ENCODE measurements at places on chromosomes 1 and 21. TPM values are rescaled to one million over a fixed set of nuclear protein-coding genes. Genes with fewer than 3 reads are reported as not detected.
A peak's percentile ranks its signal among the peaks of the same experiment; 100 is the strongest.

GRCh38 chr1:199573047-199573446, 454.5 kb upstream of the NR5A2 start:
- no peak for DNase-seq

DNA sequence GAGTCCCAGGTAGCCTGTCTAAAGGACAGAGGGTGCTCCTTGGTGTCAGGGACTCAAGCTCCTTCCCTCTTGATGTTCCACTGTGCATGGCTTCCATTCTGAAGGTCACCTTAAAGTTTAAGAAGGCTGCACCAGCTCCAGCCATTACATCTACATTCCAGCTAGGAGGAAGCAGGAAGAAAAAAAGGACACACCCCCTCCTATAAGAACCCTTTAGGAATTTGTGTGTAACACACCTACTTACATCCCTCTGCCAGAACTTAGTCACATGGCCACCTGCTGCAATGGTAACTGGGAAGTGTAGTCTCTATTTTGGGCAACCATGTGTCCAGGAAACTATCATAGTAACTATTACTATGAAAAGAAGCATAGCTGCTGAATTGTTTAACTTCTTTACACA, 161.6 kb upstream of the KLHDC7A start:
- no peak for DNase-seq

The PPOX gene
- 24.1 TPM for total RNA-seq

GRCh38 chr1:23539698-23540266, 8.7 kb upstream of the E2F2 start:
- DNase-seq: peak; percentile 90

GRCh38 chr1:161913482-161914140, 110.1 kb downstream of the OLFML2B start:
- no peak for DNase-seq

- no peak for DNase-seq
These were observed 272.3 kb downstream of the ADGRL2 start for GRCh38 chr1:82073071-82073470.

DNA sequence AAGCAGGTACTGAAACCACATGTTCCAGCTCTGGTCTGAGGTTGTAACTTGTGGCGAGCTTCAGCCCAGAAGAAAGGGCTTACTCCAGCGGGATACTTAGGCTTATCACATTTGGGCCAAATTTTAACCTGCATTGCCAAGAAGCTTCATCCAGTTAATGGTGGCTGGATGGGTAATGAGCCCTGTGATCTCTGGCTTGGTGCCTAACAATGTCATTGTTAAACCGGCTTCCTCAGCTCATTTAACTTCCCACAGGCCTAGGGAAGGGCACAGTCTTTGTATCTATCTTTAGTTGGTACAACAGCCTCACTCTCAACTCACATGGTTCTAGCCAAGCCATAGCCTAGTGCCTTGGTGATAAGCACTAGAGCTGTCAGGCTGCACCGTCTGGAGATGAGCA, 43.6 kb upstream of the CCDC190 start:
- no peak for DNase-seq

DNA sequence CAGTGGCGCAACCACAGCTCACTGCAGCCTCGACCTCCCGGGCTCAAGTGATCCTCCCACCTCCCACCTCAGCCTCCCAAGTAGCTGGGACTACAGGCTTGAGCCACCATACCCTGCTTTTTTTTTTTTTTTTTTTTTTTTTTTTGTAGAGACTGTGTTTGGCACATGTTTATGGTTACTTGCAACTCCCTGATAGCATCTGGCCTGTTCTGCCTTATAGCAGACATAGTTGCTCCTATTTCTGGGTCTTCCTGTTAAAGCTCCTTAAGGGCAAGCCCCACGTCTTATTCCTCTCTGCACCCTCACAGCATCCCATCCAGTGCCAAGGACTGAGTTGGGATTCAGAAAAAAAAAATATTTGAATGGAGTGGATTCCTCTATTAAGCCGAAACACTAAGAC, 17.1 kb upstream of the CNR2 start:
- DNase-seq: no peak

- no peak for DNase-seq
These were observed 37.1 kb upstream of the ARF1 start for GRCh38 chr1:228045405-228045804.

GRCh38 chr1:3186526-3186921, 117.5 kb downstream of the PRDM16 start:
- DNase-seq: peak; percentile 77

The SEMA4A gene
- 28.9 TPM for total RNA-seq

- DNase-seq: no peak
These were observed 34.5 kb downstream of the RAB3B start for GRCh38 chr1:51955797-51956527.

DNA sequence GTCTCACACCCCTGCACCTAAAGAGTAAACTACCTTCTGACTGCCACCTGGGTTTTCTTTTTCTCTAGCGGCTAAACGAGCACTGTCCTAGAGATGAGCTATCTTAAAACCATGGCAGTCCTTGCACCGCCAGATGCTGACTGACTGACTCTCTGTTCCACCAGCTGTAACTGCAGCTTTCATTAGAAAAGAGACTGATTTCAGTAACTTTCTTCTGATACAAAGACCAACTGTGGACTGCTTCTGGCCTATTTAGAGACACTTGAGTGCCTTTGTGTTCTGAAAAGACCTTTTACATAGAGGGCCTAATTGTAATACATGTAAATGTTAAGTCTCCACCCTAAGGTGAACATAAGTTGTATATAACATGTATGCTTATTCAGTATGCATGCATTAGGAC, 152.5 kb downstream of the DISC1 start:
- no peak for DNase-seq

The ANGPTL1 gene
- 12.3 TPM for total RNA-seq

The SERPINC1 gene
- 0.30 TPM for total RNA-seq

The HDAC1 gene
- total RNA-seq: 68.9 TPM

The RGS13 gene
- total RNA-seq: 5.0 TPM

DNA sequence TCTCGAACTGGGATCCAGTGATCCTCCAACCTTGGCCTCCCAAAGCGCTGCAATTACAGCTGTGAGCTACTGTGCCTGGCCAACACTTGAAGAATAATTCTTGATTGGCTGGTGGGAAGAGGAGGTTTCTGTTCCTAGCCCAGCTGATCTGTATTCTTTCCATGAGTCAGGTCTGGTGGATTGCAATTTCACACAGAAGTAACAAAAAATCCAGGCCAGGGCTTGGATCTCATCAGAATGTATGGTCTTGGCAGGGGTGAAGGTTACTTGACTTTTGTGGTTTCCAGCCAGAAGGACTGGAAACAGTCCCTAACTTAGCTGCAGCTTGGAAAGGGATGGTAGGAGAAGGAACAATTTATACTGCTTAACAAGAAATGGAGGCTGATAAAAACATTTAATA, 5.1 kb upstream of the HP1BP3 start:
- no peak for DNase-seq

The CYP4X1 gene
- 12.8 TPM for total RNA-seq

The ETV3L gene
- not detected for total RNA-seq

The ICOSLG gene
- 11.6 TPM for total RNA-seq

The DNASE2B gene
- total RNA-seq: 26.1 TPM

GRCh38 chr1:219000631-219001030, 173.0 kb upstream of the LYPLAL1 start:
- no peak for DNase-seq

The CD1B gene
- total RNA-seq: not detected

- no peak for DNase-seq
These were observed 17.5 kb downstream of the CCT3 start for GRCh38 chr1:156320560-156320959.

DNA sequence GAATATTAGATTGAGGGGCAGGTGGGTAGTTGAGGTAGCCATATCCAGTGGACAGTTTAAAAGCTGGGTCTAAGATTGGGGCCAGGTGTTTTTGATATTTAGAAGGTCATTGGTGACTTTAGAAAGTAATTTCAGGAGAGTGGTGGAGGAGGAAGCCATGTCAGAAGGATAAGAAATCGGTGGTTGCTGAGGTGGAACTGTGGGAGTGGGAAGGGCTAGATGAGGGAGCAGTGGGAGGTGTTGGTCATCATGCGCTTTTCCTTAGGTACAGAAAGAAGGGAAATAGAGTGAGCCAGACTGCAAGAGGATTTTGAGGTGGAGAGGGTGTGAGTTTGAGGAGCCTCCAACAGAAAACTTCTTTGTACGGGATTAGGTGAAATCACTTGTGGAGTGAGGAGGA, 7.2 kb downstream of the MTR start:
- no peak for DNase-seq

DNA sequence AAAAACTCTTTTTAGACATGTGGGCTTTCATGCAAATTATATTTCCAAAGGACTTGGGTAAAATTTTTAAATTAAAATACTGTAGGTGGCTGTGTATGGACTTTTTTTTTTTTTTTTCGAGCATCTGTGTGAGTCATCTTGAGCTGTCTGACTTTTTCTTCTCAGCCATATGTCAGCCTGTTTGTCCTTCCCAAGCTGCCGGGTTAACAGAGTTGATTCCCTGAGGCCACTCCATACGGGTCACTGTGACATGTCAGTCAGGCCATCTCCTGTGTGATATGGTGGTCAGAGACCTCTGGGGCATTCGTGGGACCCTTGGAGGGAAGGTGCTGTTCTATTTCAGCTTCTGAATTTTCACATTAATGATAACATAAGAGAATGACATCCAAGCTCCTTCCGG, 148.3 kb downstream of the KCNJ6 start:
- DNase-seq: no peak

The CR1L gene
- 1.3 TPM for total RNA-seq

- DNase-seq: no peak
These were observed 18.1 kb upstream of the ARHGAP29 start for GRCh38 chr1:94255476-94255875.

- DNase-seq: no peak
These were observed 98.2 kb upstream of the VAMP3 start for GRCh38 chr1:7672864-7673263.

The PROK1 gene
- total RNA-seq: not detected

DNA sequence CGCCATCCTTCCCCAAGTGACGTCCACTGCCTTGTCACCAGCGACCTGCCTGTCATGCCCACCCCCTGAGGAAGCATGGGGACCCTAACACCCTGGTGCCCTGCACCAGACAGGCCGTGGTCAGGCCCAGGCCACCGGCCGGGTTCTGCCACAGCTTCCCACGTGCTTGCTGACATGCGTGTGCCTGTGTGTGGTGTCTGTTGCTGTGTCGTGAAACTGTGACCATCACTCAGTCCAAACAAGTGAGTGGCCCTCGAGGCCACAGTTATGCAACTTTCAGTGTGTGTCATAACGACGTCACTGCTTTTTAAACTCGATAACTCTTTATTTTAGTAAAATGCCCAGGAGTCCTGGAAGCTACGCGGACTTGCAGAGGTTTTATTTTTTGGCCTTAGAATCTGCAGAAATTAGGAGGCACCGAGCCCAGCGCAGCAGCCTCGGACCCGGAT, 8.5 kb upstream of the CTRC start:
- DNase-seq: no peak

DNA sequence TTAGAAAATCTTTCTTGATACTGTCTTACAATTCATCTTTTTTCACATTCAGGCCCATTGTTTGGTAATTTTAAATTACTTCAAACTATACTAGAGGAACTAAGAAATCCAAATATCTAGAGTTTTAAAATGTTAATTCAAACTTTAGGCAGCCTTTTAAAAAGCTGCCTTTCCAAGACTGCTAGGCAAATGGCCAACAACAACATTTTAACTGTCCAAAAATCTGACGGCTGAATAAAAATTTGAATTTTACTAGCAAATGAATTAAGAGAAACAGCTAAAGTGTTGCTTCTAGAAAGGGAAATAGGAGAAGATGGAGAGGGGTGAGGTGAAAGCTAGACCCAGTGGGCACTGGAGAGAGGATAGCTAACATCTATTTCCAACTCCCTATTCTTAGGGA, 17.2 kb downstream of the DPYD start:
- no peak for DNase-seq

DNA sequence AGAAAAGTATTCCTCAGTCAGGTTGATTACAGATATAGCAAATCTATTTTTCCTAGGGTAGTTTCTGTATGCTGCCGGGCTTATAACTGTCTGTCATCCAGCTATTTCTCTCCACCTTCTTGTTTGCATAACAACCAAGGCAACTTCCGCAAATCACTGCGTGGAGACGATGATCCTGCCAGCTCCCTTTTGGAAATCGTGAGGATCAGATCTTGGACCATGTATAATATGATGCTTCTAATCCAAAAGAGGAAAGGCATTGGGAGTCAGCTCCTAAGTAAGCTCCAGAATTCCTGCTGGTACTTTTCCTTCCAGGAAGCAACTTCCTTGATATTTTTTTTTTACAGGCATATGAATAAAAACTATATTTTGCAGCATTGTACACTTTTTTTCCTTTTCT, 445 bp upstream of the RGS4 start:
- DNase-seq: no peak

- no peak for DNase-seq
These were observed 39.6 kb upstream of the PBX1 start for GRCh38 chr1:164519426-164519825.

DNA sequence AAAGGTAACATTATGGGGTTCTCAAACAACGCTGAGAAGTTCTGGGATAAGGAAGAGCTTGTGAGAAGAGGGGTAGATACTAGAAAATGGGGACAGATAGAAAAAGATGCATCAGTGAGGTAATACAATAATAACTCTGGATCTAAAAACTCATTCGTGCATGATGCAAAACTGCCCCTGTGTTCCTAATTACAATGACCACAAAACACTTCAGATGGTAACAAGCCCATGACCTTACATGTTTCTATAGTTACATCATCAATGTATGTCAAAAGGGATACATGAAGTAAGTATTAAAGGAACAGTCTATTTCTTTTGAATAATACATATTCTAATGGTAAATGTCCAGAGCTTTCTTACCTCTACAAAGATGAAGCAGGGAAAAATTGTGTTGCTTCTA, 110.6 kb upstream of the PLPPR5 start:
- no peak for DNase-seq

DNA sequence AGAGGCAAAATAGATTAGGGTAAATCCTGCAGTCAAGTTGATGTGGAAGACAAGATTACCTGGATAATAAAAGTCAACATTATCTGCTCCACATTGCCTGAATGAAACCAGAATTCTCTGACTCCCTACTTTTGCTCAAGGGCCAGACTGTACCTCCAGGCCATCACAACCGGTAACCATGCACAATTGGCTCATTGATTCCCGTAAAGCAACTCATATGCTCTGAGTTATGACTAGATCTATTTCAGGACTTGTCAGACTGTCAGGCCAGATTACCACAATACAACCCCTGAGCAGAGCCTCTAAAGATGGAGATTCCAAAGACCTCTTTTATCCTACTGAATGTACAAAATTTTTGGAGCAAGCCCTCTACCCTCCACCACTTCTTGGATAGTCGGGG, 90.4 kb downstream of the ODF2L start:
- DNase-seq: no peak

- DNase-seq: no peak
These were observed 79.3 kb upstream of the WARS2 start for GRCh38 chr1:119219711-119220110.

The ANKRD34A gene
- 0.41 TPM for total RNA-seq

- no peak for DNase-seq
These were observed 11.5 kb upstream of the RGS1 start for GRCh38 chr1:192564099-192564498.

- DNase-seq: no peak
These were observed 143.5 kb downstream of the DMRTA2 start for GRCh38 chr1:50279622-50280330.

The SYTL1 gene
- 29.3 TPM for total RNA-seq

- DNase-seq: no peak
These were observed 43.4 kb upstream of the SLC19A2 start for GRCh38 chr1:169529068-169529642.

- peak; percentile 91 for DNase-seq
These were observed 689 bp downstream of the NASP start for GRCh38 chr1:45584351-45585109.

All from lower lobe of right lung (tissue), 2 donors.